Osteoblast (primary cell): ENCODE measurements at places on chromosomes 5 and 9. TPM values are rescaled to one million over a fixed set of nuclear protein-coding genes. Genes with fewer than 3 reads are reported as not detected.

DNA sequence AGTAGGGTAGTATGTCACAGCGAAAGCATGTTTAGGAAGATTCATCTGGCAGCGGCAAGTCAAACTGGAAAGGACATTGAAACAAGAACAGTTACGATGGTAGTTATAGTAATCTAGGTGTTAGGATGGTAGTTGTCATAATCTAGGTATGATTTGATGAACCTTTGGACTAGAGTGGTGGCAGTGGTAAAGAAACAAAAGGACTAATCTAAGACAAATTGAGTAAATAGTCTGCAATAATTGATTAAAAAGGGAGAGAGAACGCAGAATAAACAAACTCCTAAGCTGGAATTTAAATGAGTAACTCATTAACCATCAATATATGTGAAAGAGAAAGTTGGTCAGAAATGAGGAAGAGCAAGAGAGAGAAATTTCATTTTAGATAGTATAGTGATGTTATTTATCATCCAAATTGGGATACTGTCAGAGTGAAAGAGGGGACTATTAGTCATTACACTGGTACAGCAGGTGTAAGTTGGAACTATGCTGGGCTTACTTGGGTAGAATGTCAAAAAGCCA lies 56.8 kb downstream of the MTREX start:
- no peak for DNase-seq
- H3K36me3 ChIP-seq = peaks cover 17% of the 10 kb centered on the region
- H3K27me3 ChIP-seq = no peaks in the 10 kb centered on the region
- H3K27ac ChIP-seq = no peak overlapping the region

- H3K4me3 ChIP-seq = no peak overlapping the region
- DNase-seq = no peak
Observed at GRCh38 chr5:17910318-17910717, 276.1 kb downstream of the TAF11L14 start.

DNA sequence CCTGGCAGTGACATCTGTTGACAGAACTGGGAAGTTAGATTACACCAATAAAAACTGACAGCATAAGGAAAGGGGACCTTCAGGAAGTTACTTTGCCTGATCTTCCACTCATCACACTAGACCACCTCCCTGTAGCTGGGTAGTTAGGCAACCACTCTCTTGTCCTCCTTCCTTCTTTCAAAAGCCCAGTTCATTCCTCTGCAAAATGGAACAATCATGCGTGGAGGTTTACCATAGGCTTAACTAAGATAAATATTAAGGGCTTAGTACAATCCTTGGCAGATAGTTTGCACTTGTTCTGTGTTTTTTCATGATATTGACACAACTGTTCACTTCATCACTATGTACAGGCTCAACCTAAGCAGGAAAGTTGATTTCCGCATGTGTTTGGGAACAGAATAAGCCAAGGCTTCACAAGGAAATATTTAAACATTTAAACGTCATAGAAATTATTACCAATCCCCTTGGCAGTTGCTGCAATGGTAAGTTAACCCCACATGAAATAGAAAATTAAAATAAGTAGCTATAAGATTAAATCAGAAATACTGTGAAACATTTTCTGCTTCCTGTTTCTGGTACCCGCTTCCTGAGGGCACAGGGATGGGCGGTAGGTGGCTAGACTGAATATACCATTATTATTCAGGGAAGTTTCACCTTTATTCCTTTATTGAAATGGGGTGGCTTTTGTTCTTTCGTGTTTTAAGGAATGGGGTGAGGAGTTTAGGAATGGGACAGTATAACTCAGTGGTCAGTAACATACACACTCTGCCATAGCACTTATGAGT lies 9.9 kb upstream of the PTGER4 start:
- H3K36me3 ChIP-seq = no peaks in the 10 kb centered on the region
- H3K4me1 ChIP-seq = no peaks in the 10 kb centered on the region
- H3K27me3 ChIP-seq = no peaks in the 10 kb centered on the region
- DNase-seq = no peak
- no peak overlapping the region for H3K4me3 ChIP-seq

GRCh38 chr5:130652176-130652575 lies 512.9 kb downstream of the HINT1 start:
- H3K27ac ChIP-seq = peak overlapping the region; percentile 9
- DNase-seq = peak; percentile 83
- H3K4me3 ChIP-seq = no peak overlapping the region

DNA sequence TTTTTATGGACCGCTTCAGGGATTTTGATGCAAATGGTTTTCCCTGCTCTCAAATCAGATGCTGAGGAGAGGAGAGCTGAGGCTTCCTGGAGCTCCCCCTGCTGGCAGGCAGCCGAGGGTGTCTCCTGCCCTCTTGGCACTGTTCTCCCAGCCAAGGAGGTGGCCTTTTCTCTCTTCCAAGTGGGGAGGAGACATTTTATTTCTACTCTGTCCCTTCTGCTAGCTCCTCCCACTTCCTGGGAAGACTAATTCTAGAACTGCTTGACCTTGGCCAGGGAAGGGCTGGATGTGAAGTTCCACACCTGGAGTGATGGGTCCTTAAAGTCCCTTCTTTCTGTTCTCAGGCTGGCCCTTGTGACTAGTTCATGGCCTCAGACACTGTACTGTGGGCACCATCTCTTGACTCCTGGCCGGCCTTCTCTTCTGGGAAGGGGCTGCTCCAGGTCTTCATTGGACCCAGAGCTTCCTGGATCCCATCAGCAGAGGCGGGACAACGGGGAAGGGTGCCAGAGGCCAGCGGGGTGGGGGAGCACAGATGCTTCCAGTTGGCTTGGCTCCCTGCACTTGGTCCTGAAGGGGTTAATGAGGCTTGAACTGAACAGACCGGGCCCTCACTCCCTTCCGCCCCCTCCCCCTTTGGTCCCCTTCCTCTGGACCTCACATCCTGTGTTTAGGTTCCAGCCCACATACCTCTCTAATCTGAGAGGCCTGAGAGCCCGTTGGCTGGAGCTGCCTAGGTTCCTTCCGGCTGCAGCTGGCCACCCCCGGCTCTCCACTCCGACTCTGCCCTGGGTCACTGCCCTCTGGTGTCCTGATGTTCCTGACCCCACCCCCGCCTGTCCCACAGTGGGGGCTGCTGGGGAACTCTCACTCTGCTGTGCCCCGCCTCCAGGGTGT lies 32.1 kb downstream of the PTPA start:
- peaks cover 77% of the 10 kb centered on the region for H3K4me1 ChIP-seq
- H3K4me3 ChIP-seq = peak overlapping the region; percentile 22
- H3K36me3 ChIP-seq = peaks cover 9% of the 10 kb centered on the region

GRCh38 chr5:25993701-25994100 lies 1044.7 kb downstream of the CDH9 start:
- H3K36me3 ChIP-seq = no peaks in the 10 kb centered on the region
- H3K4me1 ChIP-seq = no peaks in the 10 kb centered on the region
- no peak overlapping the region for H3K4me3 ChIP-seq
- no peak for DNase-seq

GRCh38 chr9:2151171-2151570 lies 136.0 kb downstream of the SMARCA2 start:
- H3K4me3 ChIP-seq = no peak overlapping the region
- DNase-seq = no peak
- no peaks in the 10 kb centered on the region for H3K27me3 ChIP-seq
- H3K4me1 ChIP-seq = no peaks in the 10 kb centered on the region
- no peak overlapping the region for H3K27ac ChIP-seq

- DNase-seq = peak; percentile 37
- no peak overlapping the region for H3K27ac ChIP-seq
- peaks cover 57% of the 10 kb centered on the region for H3K27me3 ChIP-seq
- no peaks in the 10 kb centered on the region for H3K36me3 ChIP-seq
- H3K4me3 ChIP-seq = no peak overlapping the region
- peaks cover 1% of the 10 kb centered on the region for H3K4me1 ChIP-seq
Observed at GRCh38 chr9:124035001-124035650, 23.6 kb downstream of the LHX2 start.

DNA sequence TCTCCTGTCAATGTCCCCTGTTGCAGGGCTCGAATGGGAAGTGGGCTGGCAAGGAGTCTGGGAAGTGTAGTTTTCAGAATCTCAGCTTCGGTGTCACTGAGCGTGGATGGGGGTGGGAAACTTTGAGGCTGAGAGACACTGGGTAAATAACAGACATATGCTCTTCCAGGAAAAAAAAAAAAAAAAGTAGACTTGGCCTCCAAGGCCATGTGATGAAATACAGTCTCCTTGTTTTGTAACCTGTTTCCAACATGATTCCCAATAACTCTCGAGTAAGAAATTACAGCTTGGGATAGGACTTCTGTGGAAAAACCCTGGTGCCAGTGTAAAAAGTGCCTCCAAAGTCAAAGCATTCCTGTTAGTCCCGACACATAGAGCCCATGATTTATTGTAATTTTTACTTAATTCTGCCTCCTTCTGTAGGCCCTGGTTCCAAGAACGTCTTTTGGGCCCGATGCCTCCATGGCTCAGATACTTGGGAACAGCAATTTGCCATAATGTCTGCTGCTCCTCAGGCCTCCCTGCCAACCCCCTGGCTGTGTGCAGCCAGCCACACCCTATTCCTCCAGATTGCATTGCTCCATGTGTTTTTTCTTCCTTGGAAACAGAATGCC lies 119.5 kb upstream of the TNC start:
- peaks cover 11% of the 10 kb centered on the region for H3K4me1 ChIP-seq
- no peaks in the 10 kb centered on the region for H3K36me3 ChIP-seq
- no peak for DNase-seq
- no peak overlapping the region for H3K4me3 ChIP-seq

GRCh38 chr5:178463321-178464155 lies 126.7 kb downstream of the COL23A1 start:
- no peak overlapping the region for H3K4me3 ChIP-seq
- no peak overlapping the region for H3K27ac ChIP-seq
- no peaks in the 10 kb centered on the region for H3K4me1 ChIP-seq
- DNase-seq = peak; percentile 39
- no peaks in the 10 kb centered on the region for H3K36me3 ChIP-seq
- no peaks in the 10 kb centered on the region for H3K27me3 ChIP-seq

GRCh38 chr9:113326230-113326629 lies 13.8 kb downstream of the WDR31 start:
- no peaks in the 10 kb centered on the region for H3K27me3 ChIP-seq
- H3K36me3 ChIP-seq = no peaks in the 10 kb centered on the region
- H3K4me3 ChIP-seq = no peak overlapping the region
- DNase-seq = no peak

The HK3 gene
- under 0.01 and 1.8 TPM in 2 replicates for total RNA-seq

The SLC6A18 gene
- total RNA-seq = not detected in 2 replicates

The GALNT12 gene
- 10.1 and 11.8 TPM in 2 replicates for total RNA-seq

The INSL4 gene
- not detected in 2 replicates for total RNA-seq

The LHFPL2 gene
- total RNA-seq = 63.6 and 64.4 TPM in 2 replicates

The DCAF12 gene
- total RNA-seq = 21.4 and 21.8 TPM in 2 replicates

The FAT2 gene
- total RNA-seq = 0.36 and 0.59 TPM in 2 replicates

The RECK gene
- total RNA-seq = 31.2 and 31.5 TPM in 2 replicates

The AMBP gene
- not detected in 2 replicates for total RNA-seq

The ERGIC1 gene
- 109 and 128 TPM in 2 replicates for total RNA-seq

The PHF24 gene
- under 0.01 TPM in 1 of 2 replicates, not detected in the other for total RNA-seq
